ENCODE measurements at places on chromosomes 3 and 15.

DNA sequence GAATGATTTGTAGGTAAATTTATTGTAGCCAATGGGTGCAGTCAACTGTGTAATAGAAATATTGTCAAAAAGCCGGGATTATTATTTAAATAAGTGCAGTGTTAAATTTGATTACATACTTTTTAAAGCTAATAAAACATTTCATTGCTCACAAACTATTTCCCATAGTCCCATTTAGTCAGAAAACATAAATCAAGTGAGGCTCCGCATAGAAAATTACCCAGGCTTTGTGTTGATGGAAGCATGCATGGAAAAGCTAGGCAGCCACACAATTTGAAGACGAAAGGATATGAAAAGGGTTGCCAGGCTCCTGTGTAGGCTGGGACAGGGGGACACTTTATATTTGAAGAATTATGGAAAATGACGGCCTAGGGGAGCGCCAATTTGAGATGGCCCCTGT, 82.3 kb downstream of the LRTM1 start:
- no peak for DNase-seq

- no peak for DNase-seq
These were observed 20.3 kb downstream of the CISH start for GRCh38 chr3:50591196-50591741.

GRCh38 chr3:195096053-195096452, 174.9 kb downstream of the XXYLT1 start:
- no peak for DNase-seq

DNA sequence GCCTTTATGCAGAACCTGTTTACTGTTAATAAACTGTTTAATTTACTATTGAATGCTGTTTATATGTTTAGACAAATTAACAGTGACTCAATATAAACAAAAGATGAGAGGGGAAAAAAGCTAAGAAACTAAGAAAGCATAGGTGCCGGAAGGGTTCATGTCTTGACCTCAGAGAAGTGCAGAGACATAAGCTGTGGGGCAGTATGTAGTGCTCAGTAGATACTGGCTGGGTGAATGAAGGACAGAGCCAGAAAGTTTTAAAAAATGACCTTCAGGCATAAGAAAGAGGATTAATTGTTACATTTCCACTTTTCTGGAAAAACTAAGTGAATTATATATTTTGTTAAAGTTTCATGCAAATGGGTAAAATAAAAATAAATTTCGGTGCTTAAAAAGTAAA, 14.2 kb downstream of the SERPINI1 start:
- DNase-seq: no peak

DNA sequence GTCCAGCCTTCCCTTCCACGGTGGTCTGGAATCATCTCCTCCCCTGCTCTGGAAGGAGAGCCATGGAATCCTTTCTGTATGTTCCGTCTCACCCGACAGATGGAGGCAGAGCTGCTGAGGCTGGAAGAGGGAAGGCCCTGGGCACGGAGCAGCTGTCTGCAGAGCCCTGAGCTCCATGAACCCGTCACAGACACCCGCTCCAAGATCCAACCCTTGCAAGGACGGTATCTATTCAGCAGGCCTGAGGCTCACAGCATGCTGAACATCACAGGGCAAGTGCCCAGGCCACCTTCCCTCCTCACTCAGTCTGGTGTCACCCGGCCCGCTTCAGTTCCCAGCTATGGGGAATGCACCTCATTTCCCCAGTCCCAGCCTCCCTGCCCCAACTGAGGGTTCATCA, 103.9 kb downstream of the LRIG1 start:
- no peak for DNase-seq

Measured in RKO (cell line).